AG04449 (cell line): ENCODE measurements at places on chromosomes 12 and 14.

DNA sequence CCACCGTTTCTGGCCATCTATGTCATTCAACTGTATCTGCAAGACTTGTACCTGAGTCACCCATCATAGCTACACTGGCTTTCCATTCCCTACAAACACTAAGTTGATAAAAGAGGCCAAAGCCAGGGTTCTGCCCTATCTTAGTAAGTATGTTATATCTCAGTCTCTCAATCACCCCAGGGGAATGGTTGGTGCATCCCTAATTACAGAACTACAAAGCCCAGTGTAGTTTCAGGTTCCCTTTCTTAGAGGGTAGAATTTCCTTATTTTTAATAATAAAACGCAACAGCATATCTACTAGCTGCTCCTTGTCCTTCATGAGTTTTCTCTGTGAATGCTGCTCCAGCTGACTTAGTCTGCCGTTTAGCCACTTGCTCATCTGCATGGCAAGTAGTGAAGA, 57.6 kb downstream of the ST8SIA1 start:
- no peak for DNase-seq

DNA sequence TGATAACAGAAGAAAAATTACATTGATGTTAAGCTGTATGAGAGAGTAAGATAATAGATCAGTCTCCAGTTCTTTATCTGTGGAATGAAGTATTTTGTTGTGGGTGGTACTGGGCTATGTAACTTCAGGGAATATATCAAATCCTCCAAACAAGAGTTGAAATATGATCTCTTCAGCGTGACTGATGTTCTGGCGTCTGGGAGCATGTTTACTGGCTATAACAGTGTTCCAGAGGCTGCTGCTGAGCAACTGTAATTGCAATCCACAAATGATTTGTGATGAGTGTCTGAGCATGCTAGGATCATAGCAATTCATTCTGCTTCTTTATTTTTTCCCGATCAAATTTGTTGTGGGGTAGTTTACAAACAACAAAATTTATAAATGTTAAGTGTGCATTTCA, 18.6 kb upstream of the CCDC198 start:
- DNase-seq = no peak

DNA sequence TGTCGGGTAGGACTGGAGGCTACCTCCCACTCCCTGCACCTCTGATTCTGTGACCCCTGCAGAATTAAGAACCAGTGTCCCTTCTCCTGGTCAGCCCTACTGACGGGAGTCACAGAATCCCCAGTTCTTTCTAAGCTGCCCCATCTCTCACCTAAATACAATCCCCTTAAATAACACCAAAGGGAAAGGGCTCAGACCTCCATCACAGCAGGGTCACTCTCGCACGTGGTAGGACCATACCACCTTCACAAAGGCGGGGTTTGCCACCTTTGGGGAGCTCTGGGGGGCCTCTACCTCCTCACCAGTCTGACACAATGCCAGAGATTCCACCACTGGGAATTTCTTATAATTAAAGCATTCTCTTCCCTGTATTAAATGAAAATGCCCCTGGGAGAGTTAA, 35.6 kb downstream of the DAD1 start:
- DNase-seq = no peak

DNA sequence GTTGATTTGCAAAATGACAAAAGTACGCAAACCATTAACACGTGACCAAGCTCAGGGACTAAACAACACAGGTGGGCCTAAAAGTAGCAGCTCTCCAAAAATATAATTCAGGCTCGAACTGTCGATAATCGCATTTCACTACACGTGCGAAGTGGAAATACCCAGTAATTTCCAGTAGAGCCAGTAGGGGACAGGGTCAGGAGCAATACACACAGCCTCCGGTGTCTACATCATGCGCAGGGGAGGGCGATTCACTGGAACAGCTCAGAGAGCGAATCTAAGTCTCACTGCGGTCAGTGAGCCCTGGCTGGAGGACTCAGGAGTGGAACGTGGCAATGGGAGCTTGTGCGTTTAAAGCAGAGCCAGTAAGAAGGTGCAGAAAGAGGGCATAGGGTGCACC, 40.4 kb downstream of the SETD3 start:
- DNase-seq = no peak

DNA sequence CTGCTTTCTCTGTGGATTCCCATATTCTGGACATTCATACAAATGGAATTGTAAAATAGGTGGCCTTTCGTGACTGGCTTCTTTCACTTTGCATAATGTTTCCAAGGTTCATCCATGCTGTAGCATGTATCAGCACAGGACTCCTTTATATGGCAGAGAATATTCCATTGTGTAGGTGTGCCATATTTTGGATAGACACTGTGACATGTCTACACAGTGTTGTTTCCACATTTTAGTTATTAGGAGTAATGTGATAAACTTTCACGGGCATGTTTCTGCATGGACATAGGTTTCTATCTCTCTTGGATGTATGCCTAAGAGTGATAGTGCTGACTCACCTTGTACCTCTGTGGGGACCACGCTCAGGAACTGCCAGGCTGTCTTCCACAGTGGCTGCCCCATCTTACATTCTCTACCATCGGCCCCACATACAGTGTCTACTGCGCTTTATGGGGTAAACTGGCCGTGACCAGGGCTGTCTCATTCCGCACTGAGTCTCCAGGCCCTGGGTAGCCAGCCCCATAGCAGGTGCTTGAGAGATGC, 7.1 kb upstream of the KRT84 start:
- no peak for DNase-seq

DNA sequence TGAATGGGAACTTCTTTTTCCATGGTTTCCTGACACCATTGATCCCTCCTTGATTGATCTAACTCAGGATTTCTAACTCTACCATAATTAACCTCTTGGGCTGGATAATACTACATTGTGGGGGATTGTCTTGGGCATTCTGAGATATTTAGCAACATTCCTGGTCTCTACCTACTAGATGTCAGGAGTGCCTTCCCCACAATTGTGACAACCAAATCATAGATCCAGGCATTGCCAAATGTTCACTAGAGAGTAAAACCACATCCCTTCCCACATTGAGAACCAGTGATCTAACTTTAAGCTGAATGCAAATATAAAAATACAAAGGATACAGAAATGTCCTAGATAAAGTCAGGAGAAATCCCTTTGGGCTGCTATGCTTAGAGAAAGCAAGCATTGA, 36.9 kb upstream of the CCDC198 start:
- DNase-seq = no peak

DNA sequence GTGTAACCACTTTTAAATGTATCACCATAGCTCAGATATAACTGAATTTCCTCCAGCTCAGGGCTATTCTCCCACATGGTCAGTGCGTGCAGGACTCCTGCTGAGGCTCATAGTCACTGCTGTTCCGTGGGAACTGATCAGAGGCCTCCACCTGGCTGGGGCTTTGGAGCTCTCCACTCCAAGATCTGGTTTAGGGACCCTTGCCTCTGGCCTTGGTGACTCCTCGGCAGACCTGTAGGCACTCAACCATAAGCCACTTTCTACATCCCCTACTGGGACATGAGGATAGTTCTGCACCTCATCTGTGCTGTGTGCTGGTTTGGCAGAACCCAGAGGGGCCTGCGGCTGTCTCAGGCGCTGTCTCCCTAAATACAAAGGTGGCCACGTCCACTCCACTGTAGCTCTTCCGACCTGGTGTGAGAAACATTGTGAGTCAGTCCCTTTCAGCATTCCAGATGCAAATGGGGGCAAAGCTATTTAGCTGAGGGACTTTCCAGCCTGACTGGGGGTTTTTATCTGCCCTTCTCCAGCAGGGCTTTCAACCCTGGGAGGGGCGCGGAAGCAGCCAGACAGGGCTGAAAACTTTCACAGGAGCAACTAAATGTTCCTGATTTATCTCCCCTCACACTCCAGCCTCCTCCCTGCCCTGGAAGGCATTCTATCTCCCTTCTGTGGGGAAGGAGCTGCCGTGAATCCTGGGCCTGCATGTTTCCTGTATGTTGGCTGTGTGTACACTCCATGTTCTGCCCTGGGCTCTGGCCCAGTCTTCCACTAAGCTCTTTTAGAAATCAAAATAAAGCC, 218.3 kb upstream of the DAAM1 start:
- DNase-seq = no peak

DNA sequence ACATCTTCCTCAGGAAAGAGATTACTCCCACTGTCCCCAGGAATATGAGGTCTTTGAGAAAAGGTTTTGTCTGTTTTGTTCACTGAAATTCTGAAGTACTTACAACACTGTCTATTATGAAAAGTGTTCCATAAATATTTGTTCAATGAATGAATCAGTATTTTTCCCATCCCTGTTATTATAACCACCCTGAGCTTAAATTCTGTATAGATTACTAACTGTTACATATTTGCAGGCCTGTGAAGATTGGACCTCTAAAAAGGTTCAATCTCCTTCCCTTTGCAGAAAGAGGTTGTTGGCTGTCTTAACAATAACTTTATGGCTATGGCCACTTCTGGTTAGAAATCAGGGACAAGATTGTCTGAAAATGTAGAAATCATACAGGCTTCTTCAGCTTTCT, 174.5 kb upstream of the NPAS3 start:
- peak; percentile 24 for DNase-seq

- no peak for DNase-seq
Measured at GRCh38 chr12:65306366-65307168, 28.1 kb downstream of the MSRB3 start.

GRCh38 chr12:69099201-69099837, 140.1 kb upstream of the CPSF6 start:
- no peak for DNase-seq

DNA sequence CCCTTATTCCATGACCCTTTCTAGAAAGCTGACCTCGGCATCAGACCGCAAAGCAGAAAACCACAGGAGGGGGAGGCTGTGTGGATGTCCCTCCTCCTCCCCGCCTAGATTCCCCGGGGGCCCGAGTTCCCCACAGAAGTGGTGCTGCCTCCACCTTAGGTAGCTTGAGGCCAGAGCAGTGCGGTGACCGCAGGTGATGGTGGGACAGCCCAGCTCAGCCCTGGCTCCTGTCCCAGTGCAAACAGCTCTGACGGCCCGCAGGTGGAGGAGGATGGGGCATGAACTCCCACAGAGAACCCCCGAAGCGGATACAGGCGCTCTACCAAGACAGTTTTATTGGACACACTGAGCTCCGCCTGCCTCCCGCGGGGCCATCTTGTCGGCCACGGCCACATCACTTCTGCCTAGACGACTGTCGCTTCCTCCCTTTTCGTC, 19.5 kb downstream of the ARL6IP4 start:
- DNase-seq = no peak

- DNase-seq = no peak
Measured at GRCh38 chr12:3718100-3718499, 34.8 kb downstream of the CRACR2A start.

DNA sequence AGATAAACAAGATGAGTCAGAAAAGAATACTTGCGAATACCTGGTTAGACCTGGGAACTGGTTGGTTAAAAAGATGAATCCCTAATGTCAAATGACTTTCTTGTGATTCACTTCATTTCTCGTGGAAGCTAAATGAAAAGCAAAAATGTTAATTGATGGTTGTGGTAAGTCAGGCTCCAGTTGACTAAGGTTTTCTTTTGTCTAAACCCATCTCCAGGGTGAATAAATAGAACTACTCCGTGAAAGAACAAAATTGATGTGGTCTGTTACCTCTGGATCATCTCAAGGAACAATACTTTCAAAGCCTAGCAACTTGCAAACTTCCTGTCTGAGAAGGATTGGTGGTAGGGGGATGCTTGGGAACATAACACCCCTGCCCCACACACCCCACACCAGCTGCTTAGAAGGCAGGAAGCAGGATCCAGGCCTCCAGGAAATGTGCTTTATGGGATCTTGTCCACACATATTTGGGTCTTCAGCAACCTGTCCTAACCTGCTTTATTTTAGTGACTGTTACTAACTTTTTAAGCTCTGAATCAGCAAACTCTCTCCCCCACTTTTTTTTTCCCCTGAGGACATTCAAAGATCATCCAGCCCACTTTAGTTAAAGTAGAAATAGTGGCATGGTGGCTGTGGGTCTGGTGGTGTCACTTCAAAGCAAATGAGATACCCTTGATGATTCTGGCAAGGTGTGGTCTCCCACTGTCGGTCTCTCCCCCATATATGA, 60.4 kb upstream of the PTHLH start:
- no peak for DNase-seq

GRCh38 chr14:36755756-36756155, 94.1 kb downstream of the PAX9 start:
- no peak for DNase-seq

- no peak for DNase-seq
Measured at GRCh38 chr12:132806857-132807256, 21.8 kb downstream of the GOLGA3 start.

GRCh38 chr12:90574676-90575075, 380.3 kb downstream of the CCER1 start:
- no peak for DNase-seq

GRCh38 chr14:75783184-75783583, 122.1 kb downstream of the TTLL5 start:
- no peak for DNase-seq

- no peak for DNase-seq
Measured at GRCh38 chr14:103820908-103821307, 26.5 kb downstream of the PPP1R13B start.
